ENCODE measurements at places on chromosomes 16 and 17. TPM values are rescaled to one million over a fixed set of nuclear protein-coding genes. Genes with fewer than 3 reads are reported as not detected.

Gene DNAJA3
- 73.2 TPM for total RNA-seq

GRCh38 chr16:11725457-11725856 lies 17.2 kb downstream of the TXNDC11 start:
- DNase-seq: no peak

DNA sequence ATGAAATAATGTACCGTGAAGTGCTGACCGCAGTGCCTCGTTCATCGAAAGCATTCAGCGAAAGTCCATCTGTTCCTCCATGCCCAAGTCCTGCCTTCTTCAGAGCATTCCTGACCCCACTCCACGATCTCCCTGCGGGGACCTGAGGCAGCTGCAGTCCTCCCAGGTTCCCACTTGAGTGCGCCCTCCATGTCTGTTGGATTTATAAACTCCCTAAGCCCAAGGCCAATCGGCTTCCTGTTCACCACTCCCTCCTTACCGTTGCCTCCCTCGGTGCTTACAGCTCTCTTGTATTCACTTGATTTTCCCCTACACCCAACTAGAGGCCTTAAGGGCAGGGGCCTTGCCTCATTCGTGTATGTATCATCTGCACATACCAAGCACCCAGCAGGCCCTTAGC lies 2.8 kb downstream of the RAD51D start:
- no peak for DNase-seq

Gene TP53TG3C
- not detected for total RNA-seq

Gene RCVRN
- total RNA-seq: not detected

DNA sequence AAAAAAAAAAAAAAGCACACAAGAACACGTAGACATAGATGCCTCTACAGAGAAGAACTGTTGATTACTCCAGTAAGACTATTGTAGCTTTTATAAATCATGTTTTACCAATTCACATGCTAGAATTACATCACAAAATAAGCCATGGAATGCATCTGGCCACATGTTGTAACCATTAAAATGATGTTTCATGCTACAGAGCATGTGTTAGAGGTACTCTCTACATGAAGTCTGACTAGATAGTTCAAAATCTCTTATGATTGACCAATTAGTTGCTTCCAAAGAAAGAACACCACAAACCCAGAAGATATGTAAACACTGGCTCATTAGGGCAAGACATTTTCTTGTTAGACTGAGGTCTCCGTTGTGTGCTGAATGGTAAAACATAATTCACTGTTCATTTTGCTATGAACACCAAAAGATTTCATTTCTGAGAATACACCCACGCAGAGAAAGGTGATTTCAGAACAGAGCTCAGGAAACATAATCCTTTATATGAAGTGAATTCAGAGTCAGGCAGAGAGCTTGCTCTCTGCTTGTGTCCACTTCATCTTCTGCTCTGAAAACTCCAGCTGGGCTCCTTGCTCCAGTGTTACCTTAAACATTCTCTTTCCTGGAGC lies 411.4 kb upstream of the SOX9 start:
- no peak for DNase-seq

DNA sequence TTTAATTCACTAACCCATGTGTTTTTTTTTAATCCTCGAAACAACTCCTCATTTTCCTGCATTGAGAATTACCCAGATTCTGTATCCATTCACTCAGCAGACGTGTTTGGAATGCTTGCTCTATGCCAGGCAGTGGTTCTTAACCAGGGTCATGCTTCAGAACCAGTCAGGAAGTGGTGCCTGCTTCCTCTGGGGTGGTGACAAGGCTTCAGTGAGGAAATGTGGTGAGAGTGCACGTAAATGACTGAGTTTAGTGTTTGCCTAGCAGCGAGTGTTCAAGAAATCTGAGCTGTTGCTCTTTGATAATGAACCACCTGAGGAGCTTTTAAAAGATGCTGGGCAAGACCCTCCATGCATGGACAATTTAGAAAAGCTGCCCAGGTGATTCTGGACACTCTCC lies 9.9 kb downstream of the ZFP90 start:
- peak; percentile 50 for DNase-seq

DNA sequence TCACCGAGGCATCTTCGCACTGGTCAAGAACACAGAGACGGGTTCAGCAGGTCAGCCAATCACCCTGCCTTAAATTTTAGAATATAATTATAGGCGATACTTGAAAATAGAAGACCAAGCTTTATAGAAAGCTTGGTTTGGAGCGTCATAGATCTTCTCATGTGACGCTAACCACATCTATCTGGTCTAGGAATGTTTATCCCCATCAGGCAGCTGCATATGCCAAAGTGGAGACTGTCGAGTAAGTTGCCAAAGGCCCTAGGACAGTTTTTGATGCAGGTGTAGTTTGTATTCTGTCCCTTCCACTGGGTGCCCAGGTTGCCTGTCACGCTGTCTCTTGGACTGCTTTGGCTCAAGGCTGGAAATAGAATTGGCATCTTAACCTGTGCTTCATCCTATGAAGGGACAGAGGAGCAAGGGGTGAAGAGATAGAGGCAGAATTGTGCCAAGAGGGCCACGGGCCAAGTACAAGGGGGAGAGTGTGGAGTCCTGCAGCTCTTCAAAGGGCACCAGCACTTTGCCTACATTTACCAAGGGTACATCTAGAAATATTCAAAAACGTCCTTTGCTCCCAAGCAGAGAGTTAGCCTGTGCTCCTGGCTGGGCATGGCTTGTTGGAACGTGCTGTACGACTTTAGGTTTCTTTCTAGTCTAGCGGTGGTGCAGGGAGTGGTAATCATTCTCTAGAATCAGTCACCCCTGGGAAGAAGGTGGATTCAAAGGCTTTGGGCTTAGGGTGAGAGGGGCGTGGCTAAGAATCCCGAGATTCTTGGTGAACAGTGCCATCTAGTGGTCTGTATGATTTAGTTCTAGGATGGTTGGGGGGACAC lies 5.3 kb upstream of the WIPI1 start:
- DNase-seq: peak; percentile 35

Gene PROCA1
- total RNA-seq: 10.2 TPM

Gene KANSL1
- total RNA-seq: 113 TPM

Gene DRC3
- total RNA-seq: 0.32 TPM

DNA sequence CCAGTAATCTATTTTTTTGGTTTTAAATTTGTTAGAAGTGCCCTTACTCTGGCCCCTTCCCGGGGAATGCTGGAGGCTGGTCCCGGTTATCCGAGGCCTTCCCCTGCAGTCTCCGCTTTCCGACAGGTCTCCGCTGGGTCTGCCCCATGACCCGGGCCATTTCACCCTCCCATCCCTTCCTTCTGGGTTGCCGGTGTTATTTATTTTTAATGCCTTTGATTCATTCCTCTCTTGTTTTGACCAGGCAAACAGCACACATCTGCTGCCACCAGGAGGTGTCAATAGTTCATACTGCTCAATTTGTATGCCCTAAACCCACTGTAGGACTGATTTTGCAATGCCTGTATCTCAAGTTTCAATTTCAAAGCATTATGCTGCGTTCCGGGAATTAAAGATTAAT lies 113.2 kb upstream of the IRX5 start:
- DNase-seq: no peak

GRCh38 chr16:2031081-2031577 lies 4.4 kb downstream of the NHERF2 start:
- no peak for DNase-seq

- DNase-seq: peak; percentile 9
Observed at GRCh38 chr16:1723450-1724147, 17.6 kb downstream of the MAPK8IP3 start.

Data from T-cell (primary cell).